ENCODE measurements at places on chromosomes 3 and 15.
A peak's percentile ranks its signal among the peaks of the same experiment; 100 is the strongest.

DNA sequence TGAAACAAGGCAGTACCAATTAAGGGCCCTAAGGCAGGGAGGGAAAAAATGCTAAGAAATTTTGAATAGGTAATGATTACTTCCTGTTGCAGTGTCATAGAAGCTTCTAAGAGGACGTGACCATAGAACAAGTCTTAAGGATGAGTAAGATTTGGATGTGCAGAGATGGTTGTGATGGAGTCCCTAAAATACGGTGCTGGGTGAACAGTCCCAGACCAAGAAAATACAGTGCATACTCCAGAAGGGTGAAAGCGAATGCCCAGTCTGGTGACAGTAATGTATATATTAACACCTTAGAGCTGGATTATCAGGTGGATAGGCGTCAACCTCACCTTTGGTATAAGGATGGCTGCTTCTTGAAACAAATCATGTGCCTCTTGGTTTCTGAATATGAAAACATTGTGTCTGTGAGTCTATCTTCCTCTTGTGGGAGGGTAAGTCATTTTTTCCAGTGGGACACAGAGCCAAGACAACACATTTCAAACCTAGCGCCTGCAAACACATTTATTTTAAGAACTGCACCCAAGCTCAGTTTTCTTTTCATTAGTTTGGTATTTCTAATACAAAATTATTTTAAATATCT lies 101.2 kb upstream of the TP63 start:
- DNase-seq: no peak

DNA sequence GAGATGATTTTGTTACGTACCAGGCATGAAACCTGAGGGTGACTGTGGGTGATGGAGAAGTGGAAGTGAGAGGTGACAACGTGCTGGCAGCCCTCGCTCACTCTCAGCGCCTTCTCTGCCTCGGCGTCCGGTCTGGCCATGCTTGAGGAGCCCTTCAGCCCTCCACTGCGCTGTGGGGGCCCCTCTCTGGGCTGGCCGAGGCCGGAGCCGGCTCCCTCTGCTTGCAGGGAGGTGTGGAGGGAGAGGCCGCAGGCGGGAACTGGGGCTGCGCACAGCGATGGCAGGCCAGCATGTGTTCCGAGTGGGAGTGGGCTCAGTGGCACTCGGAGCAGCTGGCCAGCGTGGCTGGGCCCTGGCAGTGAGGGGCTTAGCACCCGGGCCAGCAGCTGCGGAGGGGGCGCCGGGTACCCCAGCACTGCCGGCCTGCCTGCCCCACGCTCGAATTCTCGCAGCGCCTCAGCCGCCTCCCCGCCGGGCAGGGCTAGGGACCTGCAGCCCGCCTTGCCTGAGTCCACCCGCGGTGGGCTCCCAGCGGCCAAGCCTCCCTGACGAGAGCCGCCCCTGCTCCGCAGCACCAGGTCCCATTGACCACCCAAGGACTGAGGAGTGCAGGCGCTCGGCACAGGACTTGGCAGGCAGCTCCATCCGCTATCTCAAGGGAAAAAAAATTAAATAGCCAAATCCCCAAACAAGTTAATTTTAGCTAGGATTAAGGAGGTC lies 29.7 kb upstream of the MYRIP start:
- DNase-seq: no peak

GRCh38 chr3:160376681-160377080 lies 22.3 kb downstream of the IFT80 start:
- DNase-seq: no peak

DNA sequence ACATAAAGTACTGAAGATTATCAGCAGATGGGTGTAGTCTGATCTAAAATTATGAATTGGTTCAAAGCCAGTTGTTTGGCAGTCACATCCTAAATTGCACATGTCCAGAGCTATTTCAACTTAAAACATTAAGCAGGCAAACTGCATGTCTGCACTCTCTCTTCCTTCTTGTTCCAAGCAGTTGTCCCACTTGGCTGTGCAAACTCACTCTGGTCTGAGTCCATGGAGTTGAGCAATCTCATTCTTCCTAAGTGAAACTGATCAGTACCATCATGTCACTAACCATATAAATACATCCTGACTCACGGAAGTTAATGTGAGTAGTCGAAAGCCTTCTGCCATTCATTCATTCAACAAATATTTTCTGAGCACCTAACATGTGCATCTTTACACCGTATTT lies 353.0 kb downstream of the ROBO1 start:
- no peak for DNase-seq

- peak; percentile 90 for DNase-seq
These were observed 156.1 kb upstream of the CGNL1 start for GRCh38 chr15:57220205-57220604.

DNA sequence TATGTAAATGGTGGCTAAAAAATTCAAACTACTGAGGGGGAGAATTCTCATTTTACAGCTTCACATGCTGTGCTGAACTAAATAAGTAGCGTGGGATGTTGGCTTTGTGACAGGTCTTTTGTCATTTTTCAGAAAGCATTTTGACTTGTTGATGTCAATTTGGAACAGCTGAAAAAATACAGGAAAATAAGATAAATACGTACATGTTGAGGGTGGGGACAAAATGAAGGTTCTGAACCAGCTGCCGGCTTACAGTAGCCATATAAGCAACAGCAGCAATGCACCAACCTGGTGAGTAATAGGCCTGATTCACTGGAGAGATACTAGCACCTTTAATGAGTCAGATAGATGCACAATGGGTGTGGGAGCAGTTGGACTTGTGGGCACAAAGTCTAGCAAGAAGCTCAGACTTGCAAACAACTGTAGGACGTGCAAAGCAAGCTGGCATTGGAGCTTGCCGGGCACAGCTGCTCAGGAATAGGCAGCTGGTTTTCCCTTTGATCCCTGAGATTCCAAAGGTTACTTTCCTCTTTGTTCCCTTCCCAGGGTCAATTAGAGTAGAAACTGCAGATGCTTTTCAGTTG lies 12.9 kb downstream of the B3GNT5 start:
- peak; percentile 68 for DNase-seq

GRCh38 chr15:70627734-70628548 lies 135.4 kb downstream of the UACA start:
- peak; percentile 78 for DNase-seq

DNA sequence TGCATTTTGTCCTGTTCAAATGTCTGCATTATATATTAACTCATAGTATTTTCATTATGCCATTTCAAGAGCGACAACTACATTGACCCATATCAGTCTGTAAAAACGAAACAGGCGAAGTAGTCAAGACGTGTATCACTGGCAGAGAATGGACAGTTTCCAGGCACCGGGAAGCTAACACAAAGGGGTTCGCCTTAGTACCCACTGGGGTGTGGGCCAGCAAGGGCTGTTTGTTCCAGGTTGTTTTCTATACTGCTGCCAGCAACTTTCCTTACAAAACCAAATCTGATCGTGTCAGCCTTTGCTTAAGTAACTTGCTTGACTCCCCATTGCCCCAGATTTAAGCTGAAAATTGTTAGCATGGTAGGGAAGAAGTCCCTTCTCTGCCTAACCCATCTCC lies 87.1 kb downstream of the CGNL1 start:
- DNase-seq: no peak

DNA sequence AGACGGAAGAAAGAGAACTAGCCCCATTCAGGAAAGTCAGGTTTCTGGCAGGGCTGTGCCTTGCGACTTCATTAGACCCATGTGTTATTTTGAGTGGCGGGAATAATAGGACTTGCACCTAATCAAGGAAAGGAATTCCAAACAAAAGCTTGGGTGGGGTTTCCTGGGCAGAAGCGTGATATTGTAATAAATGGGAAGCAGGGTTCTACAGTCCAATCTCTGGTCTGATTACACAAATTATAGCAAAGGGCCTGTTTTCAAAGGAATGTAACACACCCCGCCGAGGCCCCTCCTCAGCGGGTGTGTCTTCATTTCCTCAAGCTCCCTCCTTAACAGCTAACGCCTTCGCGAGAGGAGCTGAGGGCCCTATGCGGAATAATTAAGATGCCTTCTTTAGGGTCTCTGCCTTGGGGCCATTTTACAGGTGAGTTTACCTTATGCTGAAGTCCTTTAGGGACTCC lies 396.0 kb upstream of the C2CD4B start:
- DNase-seq: no peak

GRCh38 chr3:13452490-13453335 lies 27.4 kb upstream of the HDAC11 start:
- peak; percentile 69 for DNase-seq

DNA sequence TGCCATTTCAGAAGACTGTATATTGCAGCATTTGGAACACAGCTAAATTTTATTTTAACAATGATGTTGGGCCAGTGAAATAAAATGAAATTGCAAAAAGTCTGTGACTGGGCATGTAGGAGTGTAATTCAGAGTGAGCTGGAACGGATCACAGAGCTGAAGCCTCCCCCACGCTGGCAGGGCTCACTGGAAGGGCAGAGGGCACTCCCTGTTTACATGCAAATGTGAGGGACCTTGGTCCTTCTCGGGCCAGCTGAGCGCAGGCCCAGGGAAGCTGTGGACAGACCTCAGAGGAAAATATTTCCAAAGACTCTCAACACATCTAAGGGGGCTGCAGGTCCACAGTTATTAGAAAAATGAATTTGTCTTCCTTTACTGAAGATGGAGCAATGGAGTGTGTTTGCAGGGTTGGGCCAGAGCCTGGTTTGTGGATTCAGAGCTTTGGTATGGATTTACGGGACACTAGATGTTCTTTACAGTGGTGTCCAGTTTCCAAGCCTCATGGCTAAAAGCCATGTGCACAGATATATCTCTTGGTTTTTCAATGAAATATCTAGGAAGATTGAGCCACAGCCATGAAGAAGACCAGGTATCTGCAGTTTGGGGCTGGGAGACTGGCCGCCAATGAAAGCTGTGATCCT lies 32.0 kb downstream of the TRPM1 start:
- no peak for DNase-seq

DNA sequence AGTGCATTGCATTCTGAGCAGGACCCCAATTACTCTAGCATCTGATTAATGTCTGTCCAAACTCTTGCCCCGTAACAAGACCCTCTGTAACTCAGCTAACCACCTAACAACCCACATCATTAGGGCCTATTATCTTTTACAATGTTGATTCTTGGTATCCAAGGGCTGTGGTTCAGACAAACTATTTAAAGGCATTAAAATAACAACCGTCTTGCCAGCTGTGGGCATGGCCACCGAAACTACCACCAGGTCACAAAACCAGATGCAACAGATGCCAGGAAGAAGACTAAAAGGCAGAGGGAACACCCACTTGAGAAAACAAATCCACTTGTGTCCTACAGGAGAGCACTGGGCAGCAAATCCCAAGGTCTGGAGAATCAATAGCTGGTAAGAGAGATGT lies 262.9 kb downstream of the ERC2 start:
- DNase-seq: no peak

- DNase-seq: no peak
These were observed 133.2 kb downstream of the ALDH1A2 start for GRCh38 chr15:57932348-57932747.

DNA sequence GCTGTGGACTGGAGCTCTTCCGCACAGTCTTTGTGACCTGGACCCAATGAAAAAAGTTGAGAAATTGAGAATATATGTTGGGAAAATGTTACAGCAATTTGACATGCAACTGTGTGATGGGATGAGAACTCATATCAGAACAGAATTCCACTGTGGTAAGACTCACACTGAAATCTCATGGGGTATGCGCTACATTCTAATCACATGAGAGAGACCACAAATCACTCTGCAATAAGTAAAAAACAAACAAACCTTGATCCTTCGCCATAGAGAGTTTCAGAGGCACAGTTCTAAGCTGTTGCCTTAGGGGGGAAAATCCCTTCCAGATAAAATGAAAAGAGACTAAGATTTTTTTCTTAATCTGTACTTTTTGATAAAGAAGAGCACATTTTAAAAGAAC lies 37.3 kb downstream of the LMCD1 start:
- peak; percentile 83 for DNase-seq

DNA sequence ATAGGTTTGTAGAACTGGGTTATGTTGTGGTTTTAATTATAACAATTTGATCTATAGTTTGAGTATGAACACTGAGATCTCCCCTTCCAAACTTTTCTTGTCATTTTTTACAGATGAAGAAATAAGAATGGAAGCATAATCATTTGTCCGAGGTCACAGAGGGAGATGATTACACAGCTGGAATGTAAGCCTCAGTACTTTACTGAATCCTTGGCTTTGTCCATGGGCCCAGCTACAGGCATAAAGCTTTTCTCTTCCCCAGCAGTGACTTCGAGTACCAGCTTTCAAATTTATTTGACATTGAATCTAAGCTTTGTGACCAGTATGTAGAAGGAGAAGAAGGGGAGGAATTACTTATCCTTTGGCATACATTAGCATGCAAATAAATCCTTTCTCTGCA lies 80.9 kb upstream of the DCBLD2 start:
- DNase-seq: no peak

GRCh38 chr3:143769616-143770015 lies 78.7 kb downstream of the SLC9A9 start:
- DNase-seq: peak; percentile 81

GRCh38 chr3:181956122-181956521 lies 244.4 kb downstream of the SOX2 start:
- no peak for DNase-seq

GRCh38 chr3:50192689-50193141 lies 1.3 kb downstream of the GNAT1 start:
- peak; percentile 50 for DNase-seq

GRCh38 chr3:175075269-175075668 lies 216.1 kb downstream of the NAALADL2 start:
- DNase-seq: peak; percentile 42

- no peak for DNase-seq
These were observed 18.2 kb upstream of the EXOG start for GRCh38 chr3:38477839-38478450.

- DNase-seq: peak; percentile 43
These were observed 932 bp downstream of the ARL8B start for GRCh38 chr3:5122741-5123706.

GRCh38 chr3:148625991-148626390 lies 71.7 kb upstream of the AGTR1 start:
- no peak for DNase-seq

GRCh38 chr3:16522834-16523233 lies 9.3 kb upstream of the RFTN1 start:
- DNase-seq: no peak

DNA sequence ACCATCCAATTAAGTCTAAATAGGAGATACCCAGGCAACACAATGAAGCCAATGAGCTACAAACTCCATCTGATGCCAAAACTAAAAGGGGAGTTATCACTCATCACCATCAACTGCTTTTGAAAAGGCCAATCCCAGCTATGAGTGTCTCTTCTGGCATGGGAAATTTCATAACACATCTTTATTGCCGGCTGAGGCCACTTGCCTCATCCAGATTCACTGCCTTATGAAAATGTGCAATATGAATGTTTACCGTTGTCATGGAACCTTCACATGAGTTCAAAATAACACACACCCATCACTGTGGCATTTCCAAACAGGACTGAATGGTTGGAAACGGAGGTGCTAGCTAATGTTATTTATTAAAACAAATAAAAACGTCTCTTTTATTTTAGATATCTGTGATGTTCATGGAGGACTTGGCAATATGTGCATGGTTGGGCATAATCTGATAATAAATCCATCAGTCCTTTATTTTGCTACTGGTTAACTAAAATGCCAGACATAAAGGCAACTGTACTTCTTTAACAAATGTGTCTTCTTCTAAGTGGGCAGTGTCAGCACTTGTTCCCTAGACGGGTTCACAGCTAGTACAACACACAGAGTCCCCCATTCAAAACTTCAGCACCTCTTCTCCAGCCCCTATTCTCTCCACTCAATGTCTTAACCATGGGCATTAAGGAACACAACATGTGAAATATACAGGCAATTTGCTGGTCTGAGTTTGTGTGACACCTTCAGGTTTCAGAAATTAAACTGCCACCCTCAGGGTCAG lies 143.9 kb downstream of the MAGI1 start:
- peak; percentile 41 for DNase-seq

- DNase-seq: no peak
These were observed 160.1 kb downstream of the PLCL2 start for GRCh38 chr3:17044855-17045254.

- DNase-seq: peak; percentile 79
These were observed at the start of gene KLF15 for GRCh38 chr3:126357295-126358037. KLF15 (minus strand) TSS chr3:126357408; CDS start chr3:126352922, 4,486 bp downstream.
